ENCODE measurements at places on chromosomes 2 and 18.

DNA sequence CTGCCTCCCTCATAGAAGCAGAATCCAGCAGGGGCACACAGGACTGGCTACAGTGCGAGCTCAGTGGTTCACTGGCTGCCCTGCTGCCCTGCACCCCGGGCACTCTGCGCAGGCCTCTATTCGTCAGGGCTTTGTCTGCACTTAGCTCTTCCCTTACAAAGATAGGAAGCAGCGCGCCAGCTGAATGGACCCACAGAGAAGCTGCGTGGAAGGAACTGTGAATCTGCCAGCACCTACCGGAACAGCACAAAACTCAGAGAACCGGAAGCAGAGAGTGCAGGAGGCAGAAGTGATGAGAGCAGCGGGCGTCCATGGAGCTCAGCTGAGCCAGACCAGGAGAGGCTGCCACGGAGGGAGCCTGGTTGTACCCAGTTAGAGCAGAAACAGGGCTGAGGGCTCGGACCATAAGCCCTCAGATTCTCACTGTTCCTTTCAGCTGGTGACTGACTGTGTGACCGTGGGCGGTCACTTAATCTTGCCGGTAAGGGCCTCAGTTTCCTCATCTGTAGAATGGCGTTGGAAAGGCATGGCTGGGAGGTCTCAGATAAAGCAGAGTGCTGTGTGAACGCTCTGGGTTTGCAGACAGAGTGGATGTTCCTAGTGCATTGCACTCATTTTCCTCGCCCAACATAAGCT lies 23.1 kb upstream of the SLC66A3 start:
- DNase-seq = no peak

DNA sequence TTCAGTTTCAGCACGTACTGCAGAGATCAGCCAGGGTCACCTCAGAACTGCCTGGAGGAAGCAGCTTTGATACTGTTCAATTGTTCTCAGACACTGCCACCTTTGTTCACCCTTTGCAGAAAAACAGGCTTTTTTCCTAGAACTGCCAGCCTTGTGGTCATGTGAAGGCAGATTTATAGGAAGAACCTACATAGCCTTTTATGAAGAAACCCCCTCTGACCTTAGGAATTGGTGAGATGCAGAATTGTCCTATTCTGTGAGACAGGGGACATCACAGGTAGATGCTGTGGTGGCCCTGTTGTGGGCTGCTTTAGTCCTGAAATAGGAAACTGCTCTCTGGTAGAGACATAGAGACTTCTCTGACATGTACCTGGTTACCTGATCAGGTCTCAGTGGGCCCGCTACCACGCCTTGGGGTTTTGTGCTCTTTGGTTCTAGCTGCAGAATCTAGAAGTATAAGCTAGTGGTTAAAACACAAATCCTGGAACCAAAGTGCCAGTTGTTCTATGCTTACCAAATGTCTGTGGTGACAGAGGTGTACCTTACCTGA lies 206.6 kb downstream of the AGPS start:
- no peak for DNase-seq

GRCh38 chr18:12308386-12309100 lies 502 bp downstream of the TUBB6 start:
- DNase-seq = peak; percentile 99

DNA sequence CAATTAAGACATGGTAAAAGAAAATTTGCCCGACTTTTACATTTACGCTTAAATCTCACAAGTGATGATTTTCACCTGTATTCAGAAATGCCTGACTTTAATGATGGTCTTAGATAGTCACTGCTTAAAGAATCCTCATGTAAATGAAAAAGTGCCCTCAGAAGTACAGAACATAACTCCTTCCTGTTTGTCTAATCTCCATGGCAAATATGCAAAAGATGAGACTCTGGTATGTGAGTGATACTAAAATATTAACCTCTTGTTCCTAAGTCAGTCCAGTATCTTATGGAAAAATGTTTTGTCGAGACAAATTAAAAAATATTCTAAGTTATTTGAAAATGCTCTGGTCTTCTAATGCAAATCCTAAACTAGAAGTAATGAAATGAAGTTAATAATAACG lies 29.2 kb downstream of the KCTD1 start:
- DNase-seq = no peak

- peak; percentile 71 for DNase-seq
These were observed 196.5 kb downstream of the SATB2 start for GRCh38 chr2:199261239-199261638.

DNA sequence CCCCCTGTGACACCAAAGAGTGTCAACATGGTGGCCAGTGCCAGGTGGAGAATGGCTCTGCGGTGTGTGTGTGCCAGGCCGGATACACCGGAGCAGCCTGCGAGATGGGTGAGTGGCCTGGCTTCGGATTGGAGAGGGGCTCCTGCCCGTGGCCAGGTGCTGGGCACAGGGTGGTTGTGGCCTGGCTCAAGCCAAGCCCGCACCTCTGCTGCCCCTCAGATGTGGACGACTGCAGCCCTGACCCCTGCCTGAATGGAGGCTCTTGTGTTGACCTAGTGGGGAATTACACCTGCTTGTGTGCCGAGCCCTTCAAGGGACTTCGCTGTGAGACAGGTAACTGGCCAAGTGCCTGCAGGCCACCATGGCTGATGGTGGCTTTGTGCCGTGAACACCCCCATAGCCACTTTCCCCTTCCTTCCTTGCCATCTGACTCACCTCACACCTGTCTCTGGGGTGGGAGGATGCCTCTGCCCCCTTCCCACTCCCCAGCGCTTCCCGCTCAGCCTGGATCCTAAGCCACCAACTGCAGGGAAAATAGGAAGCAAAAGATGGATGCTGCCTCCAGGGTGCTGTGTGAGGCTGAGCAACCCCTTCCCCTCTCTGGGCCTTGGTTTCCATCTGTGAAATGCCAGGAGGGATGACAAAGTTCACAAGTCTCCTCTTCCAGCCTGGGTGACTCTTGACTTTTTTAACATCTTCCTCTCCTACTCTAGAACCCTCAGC lies 41.8 kb downstream of the SNED1 start:
- no peak for DNase-seq

GRCh38 chr18:6983366-6983765 lies 134.2 kb downstream of the LAMA1 start:
- no peak for DNase-seq

DNA sequence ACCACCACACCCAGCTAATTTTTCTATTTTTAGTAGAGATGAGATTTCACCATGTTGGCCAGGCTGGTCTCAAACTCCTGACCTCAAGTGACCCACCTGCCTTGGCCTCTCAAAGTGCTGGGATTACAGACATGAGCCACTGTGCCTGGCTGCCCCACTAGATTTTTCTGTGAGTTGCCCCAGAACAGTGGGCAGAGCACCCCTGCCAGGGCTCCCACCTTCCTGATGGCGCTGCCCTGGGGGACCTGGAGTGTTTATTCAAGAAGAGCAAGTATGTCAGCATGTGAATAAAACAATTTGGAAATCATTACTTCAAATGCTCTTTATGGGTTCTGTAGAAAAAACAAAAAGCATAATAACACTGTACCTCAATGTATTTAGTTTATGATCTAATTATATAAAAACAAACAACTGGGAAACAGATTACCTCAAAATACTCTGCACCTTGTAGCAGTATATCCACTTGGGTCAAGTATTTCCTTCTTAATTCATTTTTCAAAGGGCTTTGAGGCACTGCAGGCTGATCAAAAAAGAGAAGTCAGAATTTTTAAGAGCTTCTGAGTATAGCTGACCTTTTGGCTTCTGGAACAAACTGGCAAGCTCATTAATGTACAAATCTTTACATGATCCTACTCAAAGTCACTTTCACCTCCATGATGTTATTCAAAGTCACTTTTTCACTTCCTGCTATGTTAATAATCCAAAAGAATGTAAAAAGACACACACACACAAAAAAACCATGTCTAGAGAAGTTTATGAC lies 8.9 kb downstream of the HJURP start:
- no peak for DNase-seq

GRCh38 chr2:114714313-114714712 lies 271.9 kb downstream of the DPP10 start:
- DNase-seq = no peak

DNA sequence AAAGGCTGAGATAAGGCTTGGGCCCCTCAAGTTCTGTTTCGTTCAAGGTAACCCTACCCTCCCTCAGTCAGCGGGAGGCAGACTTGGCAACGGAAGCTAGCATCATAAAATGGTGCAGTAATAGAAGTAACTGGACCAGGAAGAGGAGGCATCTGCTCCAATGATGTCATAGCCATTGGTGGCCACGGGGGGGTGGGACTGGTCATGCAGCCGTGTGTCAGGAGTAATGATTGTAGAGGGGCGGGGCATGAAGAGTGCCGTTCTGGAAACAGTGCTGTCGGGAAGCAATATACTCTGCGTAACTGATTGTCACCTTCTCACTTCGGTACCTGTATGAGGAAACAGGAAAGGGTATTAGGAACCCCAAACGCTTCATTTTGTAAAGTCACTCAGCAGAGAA lies 6.9 kb upstream of the POLR2D start:
- DNase-seq = peak; percentile 56

- no peak for DNase-seq
These were observed 15.9 kb downstream of the GLS start for GRCh38 chr2:190896477-190896876.

- peak; percentile 12 for DNase-seq
These were observed 943.9 kb downstream of the EPHA4 start for GRCh38 chr2:220628252-220628651.

GRCh38 chr2:159606287-159606686 lies 10.1 kb downstream of the BAZ2B start:
- no peak for DNase-seq

DNA sequence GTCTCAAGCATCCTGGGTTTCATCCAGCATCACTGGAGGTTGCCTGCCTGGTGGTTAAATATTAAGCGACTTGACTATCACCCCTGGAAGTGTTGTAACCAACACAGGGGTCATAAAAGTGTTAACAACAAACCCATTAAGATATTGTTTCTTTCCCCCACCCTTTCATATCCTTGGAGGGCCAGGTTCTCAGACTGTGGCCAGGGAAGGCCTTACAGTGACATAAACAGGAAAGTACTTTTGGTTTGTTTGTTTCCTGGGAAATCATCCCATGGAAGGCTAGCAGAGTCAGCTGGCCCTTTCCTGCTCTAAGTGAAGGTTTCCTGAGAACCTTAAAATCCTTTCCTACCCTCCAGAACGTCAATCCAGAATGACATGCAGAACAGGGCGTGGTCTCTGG lies 160.9 kb downstream of the CLIP4 start:
- no peak for DNase-seq

DNA sequence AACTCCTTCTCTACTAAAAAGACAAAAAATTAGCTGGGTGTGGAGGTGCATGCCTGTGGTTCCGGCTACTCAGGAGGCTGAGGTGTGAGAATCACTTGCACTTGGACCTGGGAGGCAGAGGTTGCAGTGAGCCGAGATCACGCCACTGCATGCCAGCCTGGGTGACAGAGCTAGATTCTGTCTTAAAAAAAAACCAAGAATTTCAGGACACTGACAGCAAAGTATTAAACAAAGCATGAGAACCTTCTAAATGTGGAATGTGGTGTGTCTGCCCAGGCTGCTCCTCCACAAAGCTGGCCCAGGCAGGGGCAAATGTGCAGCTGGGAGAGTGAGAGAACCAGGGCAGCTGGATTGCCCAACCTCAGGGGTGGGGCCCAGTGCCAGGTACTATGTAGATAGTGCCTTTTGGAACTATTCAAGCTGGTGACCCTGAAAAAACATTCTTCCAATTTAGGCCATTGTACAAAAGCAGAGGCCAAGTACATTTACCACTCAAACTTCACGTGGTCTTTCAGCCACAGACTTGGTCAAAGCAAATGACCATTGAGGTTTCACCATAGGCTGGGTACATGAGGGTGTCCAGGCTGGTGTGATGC lies 6.7 kb upstream of the UGT1A5 start:
- DNase-seq = no peak

GRCh38 chr18:55219059-55219458 lies 259.8 kb upstream of the CCDC68 start:
- no peak for DNase-seq

GRCh38 chr2:15041429-15041837 lies 408.9 kb downstream of the LRATD1 start:
- DNase-seq = no peak

DNA sequence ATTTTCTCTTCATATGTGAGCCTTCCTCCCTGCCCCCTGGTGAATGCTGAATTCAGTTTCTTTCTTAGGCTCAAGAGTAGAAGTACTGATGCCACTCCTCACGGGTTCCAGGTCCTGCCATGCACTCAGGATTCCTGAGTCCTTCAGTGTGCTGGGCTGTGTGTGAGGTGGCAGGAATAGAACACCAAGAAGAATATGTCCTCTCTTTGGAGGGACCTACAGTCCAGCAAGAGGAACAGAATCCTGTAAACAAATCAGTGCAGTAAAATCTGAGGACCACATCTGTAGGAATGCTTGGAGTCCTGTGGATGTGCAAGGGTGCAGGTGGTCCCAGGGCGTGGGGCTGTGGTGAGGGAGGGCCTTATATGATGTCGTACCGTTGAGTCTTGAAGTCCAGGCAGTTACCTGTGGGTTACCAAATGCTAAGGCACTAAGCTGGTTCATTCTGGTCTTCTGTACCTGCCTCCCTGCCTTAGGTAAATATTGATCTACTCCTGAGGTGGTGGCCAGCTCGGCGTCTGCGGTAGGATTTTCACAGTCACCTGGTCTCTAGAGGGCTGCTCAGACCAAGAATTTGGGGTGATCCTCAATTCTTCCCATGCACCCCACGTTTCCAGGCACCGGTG lies 5.5 kb downstream of the ASAP2 start:
- peak; percentile 39 for DNase-seq

- DNase-seq = no peak
These were observed 202.3 kb downstream of the MREG start for GRCh38 chr2:215811003-215811402.

DNA sequence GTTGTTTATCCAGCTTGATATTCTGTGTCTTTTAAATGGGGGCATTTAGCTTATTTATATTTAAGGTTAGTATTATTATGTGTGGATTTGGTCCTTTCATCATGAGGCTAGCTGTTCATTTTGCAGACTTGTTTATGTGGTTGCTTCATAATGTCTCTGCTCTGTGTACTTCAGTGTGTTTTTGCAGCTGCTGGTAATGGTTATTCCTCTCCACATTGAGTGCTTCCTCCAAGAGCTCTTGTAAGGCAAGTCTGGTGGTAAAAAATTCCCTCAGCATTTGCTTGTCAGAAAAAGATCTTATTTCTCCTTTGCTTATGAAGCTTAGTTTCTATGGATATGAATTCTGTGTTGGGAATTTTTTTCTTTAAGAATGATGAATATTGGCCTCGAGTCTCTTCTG lies 47.8 kb upstream of the NT5C1B start:
- no peak for DNase-seq

DNA sequence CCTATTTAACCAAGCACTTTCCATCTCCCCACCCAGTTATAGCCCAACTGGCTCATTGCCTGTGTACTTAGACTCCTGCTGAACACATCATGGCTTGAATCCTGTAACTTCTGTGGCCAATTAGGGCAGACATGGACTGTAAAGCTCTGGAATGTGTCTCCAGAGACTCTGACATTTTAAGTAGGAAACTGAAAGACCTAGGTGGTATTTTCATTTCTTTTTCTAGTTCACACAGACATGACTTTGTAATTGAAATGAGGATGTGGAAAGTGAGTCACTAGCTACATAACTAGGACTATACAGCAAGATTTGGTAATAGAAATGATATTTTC lies 12.2 kb downstream of the DOK1 start:
- DNase-seq = peak; percentile 93
